Lower leg skin (tissue), 4 donors: ENCODE measurements at places on chromosomes 13 and 19. TPM values are rescaled to one million over a fixed set of nuclear protein-coding genes. Genes with fewer than 3 reads are reported as not detected.

The KL gene
- total RNA-seq, result 2.7 TPM

The LRRC8E gene
- total RNA-seq, result 30.7 TPM

The ZNF224 gene
- total RNA-seq, result 12.5 TPM

The ZNF562 gene
- total RNA-seq, result 14.9 TPM

The TINCR gene
- 268 TPM for total RNA-seq

The FOXA3 gene
- not detected for total RNA-seq

The SUGP2 gene
- 22.2 TPM for total RNA-seq

The NLRP9 gene
- not detected for total RNA-seq

The KRTDAP gene
- total RNA-seq, result 13,562 TPM

The RNASEH2A gene
- total RNA-seq, result 5.8 TPM

The KLK8 gene
- total RNA-seq, result 67.1 TPM

The FPR3 gene
- total RNA-seq, result 2.2 TPM

The CLASRP gene
- total RNA-seq, result 72.9 TPM

The WDR83 gene
- total RNA-seq, result 15.3 TPM

The RXFP2 gene
- 0.44 TPM for total RNA-seq

The GPR12 gene
- total RNA-seq, result 8.6 TPM

The WDR87 gene
- total RNA-seq, result not detected
